ENCODE measurements at places on chromosomes 2 and 18. TPM values are rescaled to one million over a fixed set of nuclear protein-coding genes. Genes with fewer than 3 reads are reported as not detected.

DNA sequence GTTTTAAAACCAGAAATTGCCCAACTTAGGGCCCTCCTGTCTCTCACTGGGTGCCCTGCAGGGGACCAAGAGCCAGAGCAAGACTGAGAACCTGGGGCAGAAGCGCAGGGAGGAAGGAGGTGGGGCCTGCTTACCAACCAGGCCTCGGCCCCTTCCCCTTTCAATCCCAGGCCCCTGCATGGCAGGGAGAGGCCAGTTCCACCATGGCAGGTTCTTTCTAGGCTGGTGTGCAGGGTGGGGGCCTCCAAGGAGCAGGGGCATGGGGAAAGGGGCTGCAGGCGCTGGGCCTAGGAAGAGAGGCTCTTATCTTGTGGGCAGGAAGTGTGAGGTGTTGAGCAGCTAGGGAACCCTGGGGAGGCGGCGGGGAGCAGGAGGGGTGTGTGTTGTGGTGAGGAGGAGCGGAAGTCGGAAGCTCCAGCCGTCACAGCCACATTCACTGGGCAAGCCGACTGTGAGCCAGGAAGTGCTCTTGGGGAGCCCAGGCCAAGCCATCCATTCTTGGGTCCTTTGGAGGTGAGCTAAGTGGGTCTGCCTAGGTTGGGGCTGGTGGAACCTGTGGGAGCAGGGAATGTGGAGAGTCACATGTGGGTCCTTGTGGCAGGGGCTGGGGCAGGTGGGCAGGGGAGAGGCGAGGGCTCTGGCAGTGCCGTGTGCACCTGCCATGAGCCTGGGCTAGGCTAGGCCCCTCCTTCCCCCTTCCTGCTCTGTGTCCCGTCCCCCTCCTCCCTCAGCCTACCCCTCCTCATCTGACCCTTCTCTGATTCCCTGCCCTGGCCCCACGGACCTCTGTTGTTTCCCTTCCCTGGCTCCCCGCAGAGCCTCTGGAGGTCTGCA lies at the start of gene PSD4:
PSD4 (plus strand) TSS at position 430 of the 834 bp plus-strand sequence. CDS start 8,486 bp downstream, outside the sequence.
- DNase-seq = no peak

Gene ABCB11
- total RNA-seq = not detected

Gene MYOM1
- total RNA-seq = 0.07 TPM

DNA sequence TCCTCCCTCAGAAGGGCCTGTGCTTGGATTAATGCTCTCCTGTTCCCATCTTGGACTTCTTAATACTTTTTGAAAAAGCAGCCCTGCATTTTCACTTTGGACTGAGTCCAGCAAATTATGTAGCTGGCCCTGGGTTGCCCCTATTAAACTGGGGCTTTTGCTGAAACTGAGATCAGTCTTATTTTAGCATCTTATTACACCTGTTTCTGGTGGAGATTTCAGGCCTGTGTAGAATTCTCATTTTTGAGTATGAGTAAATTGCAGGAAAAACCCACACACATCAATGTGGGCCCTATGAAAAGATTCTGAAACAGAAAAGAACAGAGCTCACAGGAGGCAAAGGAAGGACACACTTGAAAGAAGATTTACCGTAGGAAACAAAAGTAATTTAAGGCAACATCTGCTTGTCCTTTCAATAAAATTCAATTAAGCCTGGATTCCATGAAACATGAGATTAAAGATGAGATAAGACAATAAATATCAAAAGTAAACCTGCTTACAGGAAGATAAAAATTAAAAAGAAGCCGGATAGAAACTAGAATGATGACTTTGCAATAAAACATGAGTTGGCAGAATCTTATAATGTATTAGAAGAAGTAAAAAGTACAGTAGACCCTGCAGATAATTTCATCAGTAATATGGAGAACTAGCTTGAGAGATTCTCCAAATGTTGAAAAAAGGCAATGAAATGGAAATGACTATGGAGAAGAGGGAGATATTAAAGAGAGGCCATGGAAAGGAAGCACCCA lies 90.7 kb upstream of the GCFC2 start:
- no peak for DNase-seq

GRCh38 chr18:59909289-59910036 lies 9.7 kb downstream of the PMAIP1 start:
- DNase-seq = no peak

DNA sequence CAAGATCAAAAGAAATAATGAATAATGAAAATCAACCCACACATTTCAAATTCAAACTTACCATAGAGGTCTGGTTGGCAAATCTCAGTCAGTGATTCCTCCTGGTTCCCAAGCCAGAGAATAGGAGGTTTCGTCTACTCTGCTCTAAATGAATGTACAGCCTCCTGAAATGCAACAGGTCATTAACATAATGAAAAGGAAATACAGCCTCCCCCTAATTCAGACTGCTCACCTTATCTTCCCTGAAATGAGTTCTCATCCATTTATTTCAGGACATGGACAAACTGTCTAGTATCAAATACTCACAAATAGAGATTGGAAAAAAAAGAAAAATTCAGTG lies 43.4 kb upstream of the CYTIP start:
- no peak for DNase-seq

DNA sequence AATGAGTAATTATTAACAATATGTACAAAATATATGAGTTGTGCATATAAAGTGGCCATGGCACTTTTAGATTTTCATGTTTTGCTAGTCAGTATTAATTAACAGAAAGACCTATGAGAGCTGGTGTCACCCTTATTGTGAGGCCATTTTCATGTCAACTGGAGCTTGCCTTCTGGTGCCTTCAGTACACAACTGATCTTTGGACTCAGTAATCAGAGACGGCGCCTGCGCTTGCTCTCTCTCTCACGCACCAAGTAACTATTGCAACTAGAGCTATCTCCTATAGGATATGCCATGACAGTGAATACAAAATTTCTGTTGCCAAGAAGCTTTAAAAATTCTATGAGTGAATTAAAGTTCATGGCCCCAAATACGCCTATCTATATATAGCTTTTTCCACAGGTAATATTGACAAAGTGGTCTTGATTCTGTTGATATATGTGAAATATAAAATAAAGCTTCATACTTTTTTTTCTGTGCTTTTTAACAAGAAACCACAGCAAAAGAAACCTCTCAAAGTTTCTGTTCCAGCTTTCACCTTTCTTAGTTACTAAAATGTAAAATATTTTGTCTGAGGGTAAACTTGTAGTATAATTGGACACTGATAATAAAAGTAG lies 2.9 kb downstream of the SERTAD2 start:
- no peak for DNase-seq

GRCh38 chr18:75491361-75491760 lies 63.9 kb upstream of the SMIM21 start:
- no peak for DNase-seq

- DNase-seq = no peak
Measured at GRCh38 chr2:30213907-30214463, 17.3 kb upstream of the LBH start.

DNA sequence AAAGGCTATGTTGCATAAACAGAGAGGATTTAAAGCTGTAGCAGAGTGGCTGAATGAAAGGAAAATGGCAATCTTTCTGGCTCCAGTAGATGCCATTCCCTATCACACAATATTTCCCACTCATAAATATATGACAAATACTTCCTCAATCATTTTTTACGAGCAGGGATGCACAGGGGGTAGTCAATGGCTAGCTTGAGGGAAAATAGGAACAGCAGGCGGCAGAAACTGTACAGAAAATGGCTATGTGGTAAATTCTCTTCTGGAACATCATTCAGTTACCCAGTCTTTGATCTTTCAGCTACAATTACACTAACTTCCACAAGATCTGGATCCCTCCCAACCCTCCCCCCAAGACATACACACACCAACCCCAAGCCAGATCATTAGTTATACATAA lies 127.2 kb downstream of the OLA1 start:
- no peak for DNase-seq

DNA sequence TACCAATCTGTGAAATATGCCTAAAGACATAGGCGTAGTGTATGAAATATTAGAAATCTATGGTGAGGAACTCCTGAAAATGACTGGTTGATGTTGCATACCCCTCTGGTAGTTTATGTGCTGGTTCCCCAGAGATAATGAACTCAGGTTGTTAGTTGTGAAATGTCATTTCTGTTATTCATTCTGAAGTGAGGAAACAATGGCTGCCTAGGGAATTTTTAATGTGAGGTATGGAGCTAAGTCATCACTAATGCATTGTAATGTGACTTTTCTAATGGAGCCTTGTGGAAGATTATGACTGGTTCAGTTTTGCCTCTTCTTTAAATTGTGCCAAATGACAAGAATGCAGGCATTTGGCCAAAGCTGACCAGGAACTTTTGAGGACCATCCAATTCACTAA lies 61.6 kb upstream of the RAB27B start:
- peak; percentile 27 for DNase-seq

- no peak for DNase-seq
Measured at GRCh38 chr18:8221452-8221851, 387.8 kb upstream of the RAB12 start.

DNA sequence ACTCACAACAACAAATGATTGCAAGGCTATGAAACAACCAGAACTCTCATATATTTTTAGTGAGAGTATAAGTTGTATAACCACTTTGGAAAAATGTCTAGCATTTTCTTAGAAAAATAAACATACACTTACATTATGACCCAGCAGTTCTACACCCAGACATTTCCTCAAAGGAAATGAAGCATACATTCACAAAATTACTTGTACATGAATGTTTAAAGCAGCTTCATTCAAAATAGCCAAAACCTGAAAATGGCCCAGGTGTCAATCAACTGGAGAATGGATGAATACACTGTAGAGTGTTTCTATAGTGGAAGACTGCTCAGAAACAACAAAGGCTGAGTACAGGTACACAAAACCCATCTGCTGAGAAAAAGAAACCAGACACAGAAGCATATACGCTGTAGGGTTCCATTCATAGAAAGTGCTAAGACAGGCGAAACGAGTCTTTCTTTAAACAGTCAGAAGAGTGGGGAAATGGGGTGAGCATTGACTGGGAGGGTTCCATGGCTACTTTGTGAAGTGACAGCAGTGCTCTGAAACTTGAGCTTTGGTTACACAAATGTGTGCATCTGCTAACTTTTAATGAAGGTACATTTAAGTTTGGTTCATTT lies 799.0 kb downstream of the DCDC2C start:
- no peak for DNase-seq

Gene ZBTB7C
- under 0.01 TPM for total RNA-seq

- DNase-seq = no peak
Measured at GRCh38 chr2:176496761-176497160, 227.5 kb downstream of the MTX2 start.

Gene GALNT3
- total RNA-seq = 96.5 TPM

Gene C2orf80
- not detected for total RNA-seq

DNA sequence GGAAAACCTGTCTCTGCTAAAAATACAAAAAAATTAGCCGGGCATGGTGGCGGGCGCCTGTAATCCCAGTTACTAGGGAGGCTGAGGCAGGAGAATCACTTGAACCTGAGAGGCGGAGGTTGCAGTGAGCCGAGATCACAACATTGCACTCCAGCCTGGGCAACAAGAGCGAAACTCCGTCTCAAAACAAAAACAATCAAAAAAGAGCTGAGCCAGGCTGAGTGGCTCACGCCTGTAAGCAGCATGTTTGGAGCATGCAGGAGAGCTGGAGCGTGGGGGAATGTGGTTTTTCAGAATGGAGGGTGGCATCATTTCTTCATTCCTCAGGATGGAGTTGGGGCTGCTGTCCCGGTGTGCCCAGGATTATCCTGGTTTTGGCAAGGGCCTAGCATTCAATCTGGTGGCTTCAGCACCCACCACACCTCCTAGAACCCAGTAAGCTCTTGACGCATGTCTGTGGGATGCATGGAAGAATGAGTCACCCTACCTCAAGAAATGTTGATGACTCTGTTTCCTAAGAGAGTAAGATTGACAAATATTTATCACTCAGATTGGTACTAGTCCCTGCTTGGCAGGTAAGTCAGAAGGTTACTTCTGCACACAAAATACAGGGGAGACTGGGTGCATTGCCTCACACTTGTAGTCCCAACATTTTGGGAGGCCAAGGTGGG lies 90.2 kb upstream of the ODC1 start:
- peak; percentile 97 for DNase-seq

Gene L3MBTL4
- total RNA-seq = 1.0 TPM

Gene CFC1
- not detected for total RNA-seq

Gene LIMS4
- 1.0 TPM for total RNA-seq
